Ammon's horn (tissue), 1 donor: ENCODE measurements at places on chromosomes 2 and 18.

- DNase-seq: no peak
Observed at GRCh38 chr2:168397629-168398028, 58.4 kb upstream of the CERS6 start.

DNA sequence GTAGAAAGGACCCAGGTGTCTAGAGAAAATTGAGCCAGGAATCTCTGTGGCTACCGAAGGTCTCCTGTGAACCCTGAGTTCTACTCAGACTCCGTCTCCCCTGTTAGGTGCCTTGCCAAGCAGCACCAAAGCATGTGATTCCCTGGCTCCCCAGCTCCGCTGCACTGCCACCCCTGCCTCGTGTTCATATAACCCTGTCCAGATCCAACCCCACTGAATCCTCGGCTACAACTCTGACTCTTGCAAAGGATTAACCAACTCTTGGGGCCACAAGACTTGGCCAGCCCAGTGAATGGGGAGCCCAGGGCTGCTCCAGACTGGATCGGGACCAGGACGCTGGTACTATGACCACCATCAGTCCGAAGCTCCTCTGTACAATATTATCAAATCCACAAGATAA lies 37.3 kb upstream of the ACAA2 start:
- DNase-seq: no peak

- no peak for DNase-seq
Observed at GRCh38 chr18:3924455-3924854, 474.5 kb downstream of the TGIF1 start.

- DNase-seq: no peak
Observed at GRCh38 chr18:37457341-37457740, 108.3 kb downstream of the CELF4 start.

- DNase-seq: peak; percentile 61
Observed at GRCh38 chr2:202035089-202035940, 1.7 kb downstream of the FZD7 start.

DNA sequence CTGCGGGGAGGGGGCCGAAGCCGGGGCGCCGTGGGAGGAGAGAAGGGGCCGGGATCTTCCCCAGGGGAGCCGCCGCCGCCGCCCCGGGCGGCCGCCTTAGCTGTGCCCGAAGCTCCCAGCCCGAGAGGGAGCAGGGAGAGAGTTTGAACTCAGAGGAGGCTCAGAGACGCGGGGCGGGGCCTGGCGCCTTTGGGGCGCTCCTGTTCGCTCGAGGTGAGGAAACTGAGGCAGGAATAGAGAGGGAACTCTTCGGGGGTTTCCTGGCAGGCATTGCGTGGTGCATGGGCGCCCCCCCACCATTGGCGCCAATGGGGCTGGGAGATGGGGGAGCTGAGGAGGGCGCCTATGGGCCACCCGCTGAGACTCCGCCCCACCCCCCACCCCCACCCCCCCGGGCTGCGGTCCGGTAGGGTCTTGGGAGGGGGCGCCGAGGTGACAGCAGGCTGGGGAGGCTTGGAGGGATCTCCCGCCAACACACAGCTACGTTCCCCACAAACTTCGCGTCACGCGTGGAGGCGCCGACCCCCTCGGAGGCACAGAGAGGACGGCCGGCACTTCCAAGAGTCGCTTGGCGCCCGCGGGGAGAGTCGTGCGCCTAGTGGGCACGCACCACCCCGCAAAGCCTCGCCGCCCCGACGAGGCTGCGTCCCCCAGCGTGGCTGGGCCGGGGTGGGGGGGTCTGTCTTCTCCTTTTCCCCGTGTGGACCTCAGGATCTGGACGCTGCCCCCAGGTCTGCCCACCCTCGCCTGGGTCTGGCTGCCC lies 680 bp downstream of the CTDSP1 start:
- DNase-seq: no peak

DNA sequence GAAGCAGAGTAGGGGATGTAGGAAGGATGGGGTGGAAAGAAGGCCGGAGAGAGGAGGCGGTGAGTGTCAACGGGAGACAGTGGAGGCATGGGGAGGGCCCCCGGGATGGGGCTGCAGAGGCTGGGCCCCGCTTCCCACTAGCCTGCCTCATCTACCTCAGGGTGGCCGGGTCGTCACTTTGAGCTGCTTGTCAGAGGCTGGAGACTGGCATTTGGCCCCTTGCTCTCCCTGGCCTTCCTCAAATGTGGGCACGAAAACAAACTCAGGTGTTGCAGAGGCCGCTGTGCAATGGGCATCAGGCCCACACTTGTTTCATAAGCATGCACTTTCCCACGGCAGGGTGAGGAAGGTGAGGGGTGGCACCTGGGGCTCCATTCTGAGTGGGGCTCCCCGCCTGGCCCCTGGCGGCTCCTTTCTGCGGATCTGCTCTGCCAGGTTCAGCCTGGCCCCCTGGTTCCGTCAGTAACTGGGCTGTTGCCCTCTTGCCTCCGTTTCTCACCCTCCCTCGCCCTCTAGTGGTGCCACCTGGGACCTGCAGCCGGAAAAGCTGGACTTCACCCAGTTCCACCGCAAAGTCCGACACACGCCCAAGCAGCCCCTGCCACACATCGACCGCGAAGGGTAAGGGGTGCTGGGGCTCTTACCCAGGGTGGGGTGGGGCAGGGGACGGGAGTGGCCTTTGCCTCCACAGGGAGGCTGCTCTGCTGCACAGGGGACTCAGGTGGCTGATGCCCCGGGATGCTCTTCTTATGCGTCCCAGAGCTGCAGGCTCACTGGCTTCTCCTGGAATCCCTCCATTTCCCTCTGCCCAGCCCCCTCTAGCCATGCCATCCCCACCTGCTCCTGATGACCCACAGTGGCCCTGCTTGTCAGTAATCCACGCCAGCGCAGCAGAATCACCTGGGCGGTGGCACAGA lies 125.4 kb downstream of the CTIF start:
- DNase-seq: peak; percentile 76

GRCh38 chr2:69720404-69720803 lies 21.5 kb upstream of the ANXA4 start:
- no peak for DNase-seq

DNA sequence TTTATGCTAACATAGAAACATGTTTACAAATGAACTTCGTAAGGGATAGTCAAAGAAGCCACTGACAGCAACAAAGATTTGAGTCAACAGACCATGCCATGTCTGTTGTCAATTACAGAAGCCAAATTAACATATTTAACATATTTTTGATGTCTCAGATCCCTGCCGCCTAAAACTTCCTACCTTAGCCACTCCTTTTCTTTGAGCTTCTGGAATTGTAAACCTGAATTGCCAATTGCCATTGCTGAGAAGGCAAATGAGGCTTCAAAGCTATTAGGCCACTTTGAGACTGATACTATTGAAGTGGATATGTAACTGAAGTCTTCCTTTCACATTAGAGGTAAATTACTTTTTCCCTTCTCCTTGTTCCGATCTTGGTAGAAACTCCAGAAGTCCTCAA lies 66.0 kb upstream of the DSEL start:
- DNase-seq: no peak

- DNase-seq: no peak
Observed at GRCh38 chr2:195299600-195299999, 357.4 kb upstream of the SLC39A10 start.

DNA sequence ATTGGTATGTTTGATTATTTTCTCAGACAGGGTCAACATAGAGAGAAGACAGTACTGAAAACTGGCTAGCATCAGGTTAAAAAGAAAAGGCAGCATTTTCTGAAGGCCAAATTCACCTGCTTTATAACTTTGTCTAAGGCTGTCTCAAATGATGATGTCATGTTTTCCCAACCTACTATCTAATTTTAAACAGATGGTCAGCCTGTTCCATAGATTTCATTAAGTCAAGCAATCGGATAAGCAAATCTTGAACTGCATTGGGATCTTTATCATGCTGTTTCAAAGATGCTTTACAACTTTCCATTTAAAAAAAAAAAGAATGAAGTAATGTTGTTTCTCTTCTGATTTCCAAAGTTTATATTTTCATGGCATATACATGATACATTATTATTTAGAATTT lies 56.3 kb upstream of the SPOPL start:
- no peak for DNase-seq

DNA sequence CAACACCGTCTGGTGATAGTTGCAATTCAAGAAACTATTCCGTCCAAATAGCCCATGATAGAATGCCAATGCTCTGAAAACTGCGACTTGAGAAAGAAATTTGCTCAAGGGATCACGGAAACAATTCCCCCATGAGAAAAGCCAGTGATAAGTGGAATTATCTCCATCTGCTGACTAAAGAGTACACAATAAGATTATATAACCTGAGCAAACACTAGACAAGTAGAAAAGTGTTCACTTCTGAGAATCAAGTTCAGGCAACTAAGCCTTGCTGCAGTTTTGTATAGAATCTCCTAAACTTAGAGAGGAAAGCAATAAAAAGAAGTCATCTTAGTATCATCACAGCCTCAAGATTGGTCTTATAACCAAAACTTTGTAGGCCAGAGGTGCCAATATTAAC lies 336.3 kb upstream of the NRXN1 start:
- DNase-seq: no peak

DNA sequence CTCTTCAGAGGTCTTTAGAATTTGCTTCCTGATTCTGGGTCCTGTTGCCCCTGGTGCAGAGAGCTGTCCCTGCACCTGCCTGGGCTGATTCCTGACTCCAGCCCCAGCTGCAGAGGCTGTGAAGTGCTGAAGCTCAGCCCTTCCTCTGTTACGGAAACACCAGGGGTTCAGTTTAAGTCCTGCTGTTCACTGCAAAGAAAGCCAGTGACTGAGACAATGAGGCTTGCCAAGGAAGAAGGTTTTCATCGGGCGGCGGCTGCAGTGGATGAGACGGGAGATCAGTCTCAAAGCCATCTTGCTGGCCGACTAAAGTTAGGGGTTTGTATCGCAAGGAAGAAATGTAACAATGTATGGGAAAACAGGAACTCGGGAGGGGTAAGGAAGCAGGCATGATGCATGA lies 142.4 kb upstream of the ZNF236 start:
- DNase-seq: no peak

DNA sequence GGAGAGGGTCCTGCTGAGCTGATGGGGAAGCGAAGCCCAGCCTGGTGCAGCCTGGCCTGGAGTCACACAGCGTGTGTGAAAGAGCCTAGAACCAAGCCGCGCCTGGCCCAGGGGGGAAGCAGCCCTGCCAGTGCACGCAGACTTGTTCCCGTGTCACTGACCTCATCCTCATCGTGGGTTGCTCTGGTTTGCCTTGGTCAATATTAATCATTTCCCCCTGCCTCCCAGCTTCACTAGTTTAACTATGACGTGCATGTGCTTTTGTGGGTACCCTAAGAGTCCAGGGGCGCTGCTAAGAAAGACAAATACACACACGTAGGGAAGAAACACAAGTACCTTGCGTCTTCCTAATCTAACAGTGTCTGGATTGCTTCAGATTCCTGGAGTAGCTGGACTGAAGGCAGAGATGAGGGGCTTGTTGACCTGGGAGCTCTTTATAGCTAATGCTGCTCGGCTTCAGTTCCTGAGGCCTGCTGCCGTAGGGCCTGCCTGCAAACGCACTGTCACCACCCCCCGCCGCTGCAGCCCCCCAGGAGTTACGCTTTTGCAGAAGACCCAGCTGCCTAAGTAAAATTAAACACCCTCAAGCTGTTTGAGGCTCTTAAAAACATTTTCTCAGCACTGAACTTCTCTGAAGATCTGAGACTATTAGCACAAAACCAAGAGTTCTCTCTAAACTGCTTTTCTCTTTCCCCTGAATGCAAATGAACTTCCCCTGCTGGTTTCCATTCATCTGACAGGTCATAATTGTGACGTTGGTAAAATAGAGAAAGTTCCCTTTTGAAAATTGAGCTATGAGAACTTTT lies 159.2 kb downstream of the FAM210A start:
- peak; percentile 88 for DNase-seq

GRCh38 chr2:212975333-212975732 lies 176.1 kb downstream of the IKZF2 start:
- DNase-seq: no peak

- no peak for DNase-seq
Observed at GRCh38 chr2:192000196-192000980, 153.5 kb upstream of the CAVIN2 start.

GRCh38 chr18:76318607-76319006 lies 176.4 kb downstream of the ZNF516 start:
- DNase-seq: no peak

GRCh38 chr18:41593171-41593675 lies 361.8 kb upstream of the PIK3C3 start:
- no peak for DNase-seq

GRCh38 chr2:170492010-170492409 lies 223.1 kb upstream of the SP5 start:
- DNase-seq: peak; percentile 31

DNA sequence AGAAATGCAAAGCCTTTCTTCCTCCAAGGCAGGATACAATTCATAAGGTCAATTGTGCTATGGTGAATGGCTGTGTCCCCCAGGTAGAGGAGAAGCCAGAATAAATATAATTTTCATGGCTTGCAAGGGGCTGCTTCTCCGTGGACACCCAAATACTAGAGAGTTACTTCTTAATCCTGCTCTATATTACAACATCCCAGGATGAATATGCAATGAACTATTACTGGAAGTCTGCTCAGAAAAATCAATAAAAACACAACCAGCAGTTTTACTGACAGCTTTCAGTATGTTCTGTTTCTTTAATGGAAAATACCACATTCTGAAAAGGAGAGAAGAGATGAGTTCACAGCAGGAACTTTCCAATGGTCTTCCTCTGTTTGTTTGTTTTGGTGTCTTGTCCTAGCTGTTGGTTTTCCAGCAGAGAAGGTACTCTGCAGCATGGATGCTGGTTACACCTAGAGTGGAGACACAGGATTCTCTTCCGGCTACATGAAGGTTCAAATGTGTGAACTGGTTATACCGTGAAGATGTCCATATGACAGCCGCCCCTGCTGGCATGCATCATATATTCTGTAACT lies 213.0 kb downstream of the PID1 start:
- no peak for DNase-seq

GRCh38 chr2:149075105-149075504 lies 36.6 kb downstream of the LYPD6B start:
- no peak for DNase-seq

GRCh38 chr2:3642521-3643215 lies 15.3 kb upstream of the ALLC start:
- DNase-seq: no peak

DNA sequence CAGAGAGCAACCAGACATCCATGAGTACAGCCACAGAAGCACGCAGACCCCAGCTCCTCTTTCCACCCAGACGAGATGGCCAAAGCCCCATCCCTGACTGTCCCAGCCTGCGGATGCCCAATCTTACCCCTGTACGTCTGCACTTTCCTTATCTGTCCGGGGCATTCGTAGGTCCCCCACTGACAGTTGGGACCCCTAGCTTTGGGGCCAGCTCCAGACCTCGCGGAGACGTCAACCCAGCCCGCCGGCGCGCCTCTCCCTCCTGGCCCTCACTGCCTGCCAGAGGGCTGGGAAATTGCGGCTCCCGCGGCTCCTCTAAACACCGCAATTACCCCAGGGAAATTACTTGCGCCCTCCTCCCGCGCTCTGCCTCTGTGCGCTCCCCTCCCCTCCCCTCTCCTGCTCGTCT lies 2.3 kb downstream of the ECEL1 start:
- DNase-seq: no peak

DNA sequence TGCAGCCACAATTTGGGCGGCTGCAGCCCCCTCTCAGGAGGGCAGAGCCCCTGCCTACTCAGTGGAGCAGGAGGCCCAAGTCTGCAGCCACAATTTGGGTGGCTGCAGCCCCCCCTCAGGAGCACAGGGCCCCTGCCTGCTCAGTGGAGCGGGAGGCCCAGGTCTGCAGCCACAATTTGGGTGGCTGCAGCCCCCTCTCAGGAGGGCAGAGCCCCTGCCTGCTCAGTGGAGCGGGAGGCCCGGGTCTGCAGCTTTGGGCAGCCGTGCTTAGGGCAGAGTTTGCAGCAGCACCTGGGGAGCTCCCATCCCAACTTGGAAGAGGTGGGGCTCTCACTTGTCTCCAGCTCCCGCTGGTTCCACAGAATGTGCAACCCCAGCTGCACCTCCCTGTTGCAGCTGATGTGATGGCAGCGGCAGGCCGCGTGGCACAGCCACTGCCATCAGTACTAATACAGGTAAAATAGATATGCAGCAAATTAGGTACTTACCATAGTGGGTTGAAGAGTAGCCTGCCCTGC lies 99.4 kb downstream of the TWIST2 start:
- DNase-seq: no peak
